Cortex of kidney (tissue), 1 donor: ENCODE measurements at places on chromosomes 3 and 15.

- no peak for DNase-seq
Observed at GRCh38 chr3:71709908-71710511, 15.2 kb downstream of the EIF4E3 start.

GRCh38 chr3:9986230-9986725 is 363 bp downstream of the EMC3 start:
- no peak for DNase-seq

DNA sequence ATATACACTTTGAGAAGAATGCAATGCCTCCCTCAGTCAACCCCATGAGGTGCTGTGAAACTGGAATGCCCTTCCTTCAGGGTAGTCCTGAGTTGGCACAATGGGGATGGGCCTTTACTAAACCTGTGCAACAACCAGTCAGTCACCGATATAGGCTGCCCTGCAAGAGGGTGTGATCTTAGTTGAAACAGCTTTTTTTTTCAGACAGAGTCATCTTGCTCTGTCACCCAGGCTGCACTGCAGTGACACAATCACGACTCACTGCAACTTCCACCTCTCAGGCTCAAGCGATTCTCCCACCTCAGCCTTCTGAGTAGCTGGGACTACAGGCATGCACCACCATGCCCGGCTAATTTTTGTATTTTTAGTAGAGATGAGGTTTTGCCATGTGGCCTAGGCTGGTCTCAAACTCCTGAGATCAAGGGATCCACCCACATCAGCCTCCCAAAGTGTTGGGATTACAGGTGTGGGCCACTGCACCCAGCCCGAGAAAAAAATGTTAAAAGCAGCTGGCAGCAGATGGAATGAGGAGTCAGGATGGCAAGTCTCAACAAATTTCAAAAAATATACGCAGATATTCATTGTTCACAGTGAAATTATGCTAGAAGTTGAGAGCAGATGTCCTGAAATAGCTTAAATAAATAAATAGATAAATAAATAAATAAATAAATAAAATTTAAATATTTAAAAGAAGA is 31.8 kb downstream of the MYO5A start:
- no peak for DNase-seq

DNA sequence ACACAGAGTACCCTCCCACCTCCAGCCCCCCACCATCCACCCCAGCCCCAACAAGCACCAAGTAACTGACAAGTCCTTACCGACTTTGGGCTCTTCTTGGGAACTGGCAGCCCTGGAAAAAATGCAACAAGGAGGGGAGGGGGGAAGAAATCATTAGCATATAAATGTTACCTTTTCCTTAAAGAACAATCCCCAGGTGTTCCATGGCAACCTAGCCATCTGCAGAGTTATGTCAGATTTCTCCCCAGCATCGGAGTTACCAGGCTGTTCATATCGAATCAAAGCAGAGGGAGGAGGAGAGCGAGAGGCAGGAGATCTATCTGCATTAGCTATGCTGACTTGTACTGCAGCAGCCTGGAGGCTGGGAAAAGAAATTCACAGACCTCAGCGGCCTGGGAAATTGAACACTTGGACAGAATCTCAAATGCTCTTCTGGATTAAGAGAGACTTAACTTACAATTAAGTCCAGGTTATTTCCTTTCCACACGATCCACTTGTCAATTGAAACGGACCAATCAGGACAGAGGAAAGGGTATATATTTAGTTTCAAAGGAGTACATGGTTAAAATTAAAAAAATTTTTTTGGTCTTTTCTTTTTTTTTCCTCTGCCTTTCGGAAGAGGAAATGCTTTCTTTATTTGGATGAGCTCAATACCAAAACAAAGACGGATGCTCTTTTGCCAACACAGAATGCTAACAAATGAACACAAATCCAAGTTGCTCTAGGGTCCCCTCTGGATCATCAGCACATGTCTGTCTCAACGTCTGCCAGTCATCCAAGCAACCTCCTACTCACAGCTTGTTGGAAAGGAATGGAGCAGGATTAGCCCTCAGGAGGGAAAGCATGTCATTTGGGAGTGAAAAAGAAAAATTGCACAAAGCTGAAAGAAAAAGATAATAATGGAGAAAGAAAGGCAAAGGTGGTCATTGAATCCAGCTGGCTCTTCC is 637.1 kb downstream of the MAGI1 start:
- DNase-seq = no peak

GRCh38 chr3:143563786-143564185 is 284.5 kb downstream of the SLC9A9 start:
- no peak for DNase-seq

- no peak for DNase-seq
Observed at GRCh38 chr15:79978655-79979514, 7.9 kb upstream of the BCL2A1 start.

DNA sequence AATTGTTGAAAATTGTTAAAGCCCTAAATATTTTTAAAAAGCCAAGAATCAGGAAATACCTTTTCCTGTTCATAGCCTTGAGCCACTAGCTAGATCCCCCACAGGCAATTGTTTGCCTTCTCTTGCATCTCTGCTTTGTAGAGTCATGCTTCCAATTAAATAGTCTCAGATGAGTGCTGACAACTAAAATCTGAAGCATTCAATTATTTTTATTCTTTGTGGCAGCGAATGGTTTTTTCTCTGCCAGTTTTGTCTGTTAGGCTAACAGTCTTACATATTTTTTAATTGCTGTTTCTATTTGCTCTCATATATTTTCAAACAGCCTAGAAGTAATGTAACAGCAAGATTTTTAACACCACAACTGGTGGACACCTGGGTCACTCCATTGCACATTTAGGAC is 277.1 kb upstream of the GBE1 start:
- DNase-seq = no peak

GRCh38 chr3:33006571-33007286 is 55.3 kb downstream of the CCR4 start:
- DNase-seq = no peak

- DNase-seq = no peak
Observed at GRCh38 chr15:46442184-46442583, 807.4 kb downstream of the SQOR start.

DNA sequence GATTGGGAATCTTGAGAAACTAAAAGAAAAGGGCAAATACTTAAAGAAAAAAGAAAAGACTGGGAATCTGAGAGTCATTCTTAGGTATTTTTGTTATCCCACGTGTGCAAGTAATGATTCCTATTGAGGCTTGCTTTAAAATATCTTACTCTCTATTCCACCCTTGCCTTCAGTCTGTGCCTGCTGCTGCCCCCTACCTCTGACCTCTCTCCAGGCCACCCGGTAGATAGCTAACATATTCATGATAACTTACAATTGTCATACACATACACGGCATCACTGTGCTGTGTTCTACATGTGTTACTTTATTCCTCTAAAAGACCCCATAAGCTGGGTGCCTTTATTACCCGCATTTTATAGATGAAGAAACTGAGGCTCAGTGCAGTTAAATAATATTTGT is 27.8 kb upstream of the ATP13A3 start:
- DNase-seq = no peak

- no peak for DNase-seq
Observed at GRCh38 chr3:116709479-116709878, at the start of gene TUSC7. TSS of gene TUSC7 (plus strand) at chr3:116709779.

- no peak for DNase-seq
Observed at GRCh38 chr3:64213962-64214379, 11.3 kb downstream of the PRICKLE2 start.

DNA sequence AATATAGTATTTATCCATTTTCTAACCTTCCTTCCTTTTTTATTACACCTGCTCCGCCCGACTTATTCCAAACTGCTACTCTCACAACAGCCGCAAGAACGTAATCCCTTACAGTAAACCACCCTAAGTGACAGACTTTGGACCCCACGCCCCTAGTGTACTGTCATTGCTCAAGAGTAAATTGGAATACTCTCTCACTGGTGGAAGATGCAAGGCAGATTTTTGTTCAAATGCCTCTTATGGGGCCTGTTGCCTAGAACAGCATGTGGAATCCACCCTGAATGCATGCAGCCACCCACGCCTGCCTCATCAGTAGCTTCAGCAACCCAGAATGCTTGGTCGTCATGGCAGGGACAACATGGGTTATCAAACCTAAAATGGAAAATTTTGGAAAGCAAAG is 226.2 kb upstream of the ST8SIA2 start:
- DNase-seq = no peak

DNA sequence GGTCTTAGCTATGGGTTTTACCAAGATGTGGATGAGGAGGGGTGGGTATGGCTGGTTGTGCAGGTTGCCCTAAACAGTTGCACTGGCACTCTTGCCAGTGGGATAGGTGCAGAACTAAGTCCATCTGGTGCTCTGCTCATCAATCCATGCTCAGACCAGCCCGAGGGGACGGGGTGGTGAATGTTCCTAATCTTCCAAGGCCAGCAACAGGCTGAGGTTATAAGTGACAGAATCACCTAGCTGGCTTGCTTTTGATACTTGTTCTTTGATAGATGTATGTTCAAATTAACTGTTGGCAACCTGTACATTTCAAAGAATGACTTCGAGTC is 53.5 kb upstream of the CCR2 start:
- no peak for DNase-seq

GRCh38 chr3:100603469-100603868 is 5.9 kb upstream of the ADGRG7 start:
- DNase-seq = no peak

- DNase-seq = no peak
Observed at GRCh38 chr3:171986176-171986575, 53.2 kb upstream of the FNDC3B start.

DNA sequence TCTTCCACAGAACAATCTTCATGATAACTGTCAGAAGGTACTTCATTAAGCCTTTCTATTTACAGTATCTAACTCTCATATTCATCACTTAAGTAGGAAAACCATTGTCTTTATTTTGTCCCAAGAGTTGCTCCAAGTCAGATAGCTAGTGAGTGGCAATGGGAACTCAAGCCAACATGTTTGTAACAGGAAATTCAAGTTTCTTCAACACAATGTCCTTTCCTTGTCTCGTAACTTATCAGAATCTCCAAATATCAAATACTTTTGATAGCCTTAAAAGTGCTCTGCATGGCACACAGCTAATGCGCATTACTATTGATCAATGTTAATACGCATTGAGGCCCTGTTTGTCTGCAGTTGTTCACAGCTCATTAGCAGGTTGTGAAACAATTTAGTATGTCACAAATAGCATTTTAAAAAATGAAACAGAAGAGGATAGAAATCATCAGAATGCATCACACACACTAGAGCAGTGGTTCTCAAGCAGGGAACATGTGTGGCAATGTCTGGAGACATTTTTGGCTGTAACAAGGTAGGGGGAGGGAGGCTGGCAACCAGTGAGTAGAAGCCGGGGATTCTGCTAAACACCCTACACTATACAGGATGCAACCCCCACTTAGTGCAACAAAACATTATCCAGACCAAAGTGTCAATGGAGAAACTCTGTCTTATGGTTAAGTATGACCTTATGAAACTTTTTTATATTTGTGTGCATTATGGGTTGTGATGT is 27.5 kb downstream of the BTLA start:
- no peak for DNase-seq

GRCh38 chr3:3053974-3054373 is 56.2 kb downstream of the IL5RA start:
- no peak for DNase-seq

DNA sequence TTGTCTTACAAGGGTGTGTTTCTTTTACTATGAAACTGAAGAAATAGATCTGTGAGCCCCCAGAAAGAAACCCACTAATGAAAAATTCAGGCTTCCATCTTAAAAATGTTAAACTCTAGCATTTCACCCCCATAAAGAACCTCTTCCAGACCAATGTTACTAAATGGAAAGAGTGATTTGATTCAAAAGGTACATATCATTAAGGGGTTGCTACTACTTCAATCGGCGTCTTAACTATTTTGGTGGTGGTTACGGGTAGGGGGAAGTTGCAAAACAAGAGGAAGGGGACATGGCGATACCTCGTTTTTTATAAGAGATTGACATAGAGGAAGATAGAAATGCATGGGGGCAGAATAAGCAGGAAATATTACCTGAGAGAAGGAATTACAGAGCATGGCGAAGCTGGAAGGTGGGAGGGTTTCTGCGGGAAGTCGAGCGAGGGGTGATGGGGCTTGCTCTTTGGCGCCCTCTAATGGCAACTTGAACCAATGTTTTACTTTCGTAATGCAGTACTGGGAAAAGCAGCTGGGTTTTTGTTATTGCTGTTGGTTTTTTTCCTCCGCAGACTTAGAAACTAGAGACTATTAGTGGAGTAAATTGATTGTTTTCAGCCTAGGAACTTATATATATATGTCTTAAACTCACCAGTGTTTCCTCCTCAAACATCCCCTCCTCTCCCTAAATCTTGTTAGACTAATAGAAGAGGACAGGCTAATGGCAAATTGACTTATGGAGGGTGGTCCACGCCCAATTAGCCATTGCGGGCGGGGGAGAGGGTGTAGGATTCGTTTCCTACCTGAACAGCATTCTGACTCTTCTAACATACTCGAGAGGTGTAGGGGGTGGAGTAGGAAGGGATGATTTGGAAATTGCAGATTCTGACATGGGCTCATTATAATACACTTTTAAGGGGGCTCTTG is 11.3 kb upstream of the SOX2 start:
- no peak for DNase-seq

DNA sequence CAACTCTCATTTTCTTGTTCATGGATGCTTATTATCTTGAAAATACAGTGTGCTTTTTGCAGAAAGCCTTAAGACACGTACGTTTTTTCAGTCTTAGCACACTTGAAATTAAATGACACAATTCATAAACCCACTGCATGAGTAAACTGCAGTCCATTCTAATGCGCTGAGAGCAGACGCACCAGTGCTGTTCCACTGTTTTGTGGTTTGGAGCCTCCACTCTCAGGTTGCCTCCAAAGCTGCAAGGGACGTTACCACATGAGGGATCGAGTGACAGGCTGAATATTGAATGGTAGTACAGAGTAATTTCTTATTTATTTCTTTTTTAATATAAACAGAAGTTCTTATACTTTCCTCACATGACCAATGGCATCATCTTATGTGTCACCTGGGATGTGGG is 12.3 kb downstream of the IQCH start:
- DNase-seq = no peak

DNA sequence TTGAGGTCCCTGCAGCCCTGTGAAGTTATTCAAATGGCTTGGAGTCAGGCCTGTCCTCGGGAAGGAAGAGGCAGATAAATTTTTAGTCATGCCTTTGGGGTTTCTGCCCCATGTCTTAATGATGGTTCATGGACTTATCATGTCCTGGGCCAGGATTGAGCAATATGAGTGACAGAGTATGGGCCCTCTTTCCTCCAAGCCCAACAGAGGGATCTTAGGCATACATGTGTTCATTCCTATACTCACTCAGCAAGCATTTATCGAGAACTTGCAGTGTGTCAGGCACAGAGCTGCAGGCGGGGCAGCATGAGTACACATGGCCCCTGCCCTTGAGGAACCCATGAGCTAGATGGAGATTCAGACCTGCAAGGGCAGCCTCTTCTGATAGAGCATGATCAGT is 6.2 kb downstream of the ESYT3 start:
- DNase-seq = no peak
